ENCODE measurements at places on chromosomes 11 and 22. TPM values are rescaled to one million over a fixed set of nuclear protein-coding genes. Genes with fewer than 3 reads are reported as not detected.

- no peak for DNase-seq
These were observed 16.4 kb downstream of the RPL27A start for GRCh38 chr11:8698917-8699441.

- DNase-seq: no peak
These were observed 63.4 kb downstream of the CACNG2 start for GRCh38 chr22:36640106-36640672.

DNA sequence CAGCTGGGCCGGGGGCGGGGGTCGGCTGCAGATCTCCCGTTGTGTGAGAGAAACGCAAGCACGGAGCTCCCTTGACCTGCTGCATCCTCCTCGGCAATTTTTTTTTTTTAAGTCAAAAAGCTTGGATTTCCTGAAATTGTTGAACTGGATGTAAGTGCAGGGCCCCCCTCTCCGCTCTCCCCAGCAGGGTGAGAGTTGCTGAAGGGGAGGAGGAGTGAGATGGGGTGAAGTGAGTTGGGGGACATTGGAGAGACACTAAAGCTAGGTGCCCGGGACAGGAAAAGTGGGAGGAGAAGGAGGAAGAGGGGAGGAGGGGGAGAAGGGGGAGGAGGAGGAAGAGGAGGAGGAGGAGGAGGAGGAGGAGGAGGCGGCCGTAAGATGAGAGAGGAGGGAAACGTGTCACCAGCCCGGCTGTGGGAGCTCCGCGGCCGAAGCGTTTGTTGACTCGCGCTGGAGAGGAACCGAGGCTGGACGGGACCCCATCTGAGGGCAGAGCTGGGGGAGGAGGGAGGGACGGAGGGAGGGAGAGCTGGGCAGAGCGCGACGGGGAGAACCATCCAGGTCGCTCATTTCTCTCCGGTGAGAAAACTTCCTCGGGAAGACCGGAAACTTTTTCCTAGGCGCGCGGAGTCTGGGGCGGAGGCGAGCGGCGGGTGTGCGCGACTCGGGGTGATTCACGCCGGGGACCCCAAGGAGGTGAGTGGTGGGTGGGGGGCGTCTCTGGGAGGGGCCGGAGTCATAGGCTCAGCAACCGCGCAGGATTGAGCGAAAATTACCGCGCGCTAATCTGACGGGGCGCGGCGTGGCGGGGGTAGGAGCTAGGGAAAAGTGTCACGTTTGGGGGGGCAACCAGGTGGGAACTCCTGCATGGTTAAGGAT, 80.2 kb downstream of the PRR5L start:
- DNase-seq: peak; percentile 43

- no peak for DNase-seq
These were observed 223.5 kb upstream of the NTM start for GRCh38 chr11:131146827-131147490.

GRCh38 chr11:86374586-86374985, at the start of gene CCDC81:
Gene CCDC81 (plus strand): TSS chr11:86374887. CDS start chr11:86375164, 277 bp downstream.
- peak; percentile 22 for DNase-seq

- no peak for DNase-seq
These were observed 214.1 kb downstream of the FAM76B start for GRCh38 chr11:95575517-95575916.

GRCh38 chr11:105582497-105582896, 27.4 kb upstream of the GRIA4 start:
- peak; percentile 2 for DNase-seq

DNA sequence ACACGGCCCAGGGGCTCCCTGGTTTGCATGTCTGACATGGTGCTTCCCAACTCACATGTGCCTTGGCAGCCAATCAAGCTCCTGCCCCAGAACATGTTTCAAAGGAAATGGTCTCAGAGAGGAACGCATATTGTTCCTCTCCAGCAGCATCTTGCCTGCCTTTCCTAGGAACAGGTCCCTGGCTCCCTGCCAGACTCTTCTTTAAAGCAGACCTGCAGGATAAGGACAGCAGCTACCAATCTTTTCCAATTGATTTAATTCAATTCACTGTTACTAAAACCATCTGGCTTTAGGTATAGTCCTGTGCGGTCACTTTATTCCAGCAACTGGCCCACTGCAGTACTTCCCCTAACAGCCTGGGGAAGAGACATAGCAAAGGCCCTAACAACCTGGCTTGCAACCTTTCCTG, 79.9 kb downstream of the AMBRA1 start:
- DNase-seq: no peak

GRCh38 chr11:76599041-76600013, 71.2 kb downstream of the LRRC32 start:
- peak; percentile 63 for DNase-seq

DNA sequence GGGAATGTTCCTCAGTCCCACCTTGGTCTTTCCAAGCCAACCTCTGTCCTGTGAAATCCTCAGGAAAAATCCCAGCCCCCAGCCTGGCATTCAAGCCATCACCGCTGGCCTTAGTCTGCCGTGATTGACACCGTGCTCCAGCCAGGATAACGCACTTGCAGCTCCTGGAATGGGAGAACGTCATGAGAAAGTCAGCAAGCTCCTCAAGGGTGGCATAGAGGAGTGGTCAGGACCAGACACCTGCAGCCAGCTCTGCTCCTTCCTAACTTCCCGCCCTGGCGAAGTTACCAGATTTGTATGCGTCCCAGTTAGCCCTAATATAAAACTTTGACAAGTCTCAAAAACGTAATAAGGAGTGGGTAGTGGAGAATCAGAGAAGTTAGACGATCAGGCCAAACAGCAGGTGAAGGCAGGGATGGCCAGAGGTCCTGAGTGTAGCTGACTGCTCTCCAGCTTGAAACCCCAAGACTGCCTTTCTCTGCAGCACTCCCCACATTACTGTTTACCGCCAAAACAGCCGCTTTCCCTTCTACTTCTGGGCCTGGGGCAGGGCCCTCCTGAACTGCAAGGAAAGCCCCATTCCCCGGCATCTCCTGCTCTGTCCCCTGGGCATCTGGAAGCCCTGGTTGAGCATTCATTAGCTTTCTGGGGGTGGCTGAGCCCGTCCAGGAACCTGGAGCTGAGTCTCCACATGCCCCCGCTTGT, 1.3 kb upstream of the DKK3 start:
- DNase-seq: no peak

GRCh38 chr22:50303848-50304527, 3.5 kb downstream of the PLXNB2 start:
- no peak for DNase-seq

GRCh38 chr11:45371251-45372115, 85.3 kb upstream of the SYT13 start:
- peak; percentile 58 for DNase-seq

GRCh38 chr11:86877503-86877902, 77.2 kb downstream of the PRSS23 start:
- no peak for DNase-seq

DNA sequence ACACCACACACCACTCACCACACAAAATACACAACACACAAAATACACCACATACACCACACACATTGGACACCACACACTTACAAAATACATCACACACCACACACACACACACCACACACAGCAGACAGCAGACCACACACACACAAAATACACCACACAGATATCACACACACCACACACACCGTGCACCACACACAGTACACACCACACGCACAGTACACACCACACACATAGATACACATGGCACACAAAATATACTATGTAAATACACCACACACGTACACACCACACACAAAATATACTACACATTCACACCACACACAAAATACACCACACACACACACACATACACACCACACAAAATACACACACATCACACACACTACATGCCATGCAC, 1243.5 kb downstream of the BRD1 start:
- DNase-seq: no peak

DNA sequence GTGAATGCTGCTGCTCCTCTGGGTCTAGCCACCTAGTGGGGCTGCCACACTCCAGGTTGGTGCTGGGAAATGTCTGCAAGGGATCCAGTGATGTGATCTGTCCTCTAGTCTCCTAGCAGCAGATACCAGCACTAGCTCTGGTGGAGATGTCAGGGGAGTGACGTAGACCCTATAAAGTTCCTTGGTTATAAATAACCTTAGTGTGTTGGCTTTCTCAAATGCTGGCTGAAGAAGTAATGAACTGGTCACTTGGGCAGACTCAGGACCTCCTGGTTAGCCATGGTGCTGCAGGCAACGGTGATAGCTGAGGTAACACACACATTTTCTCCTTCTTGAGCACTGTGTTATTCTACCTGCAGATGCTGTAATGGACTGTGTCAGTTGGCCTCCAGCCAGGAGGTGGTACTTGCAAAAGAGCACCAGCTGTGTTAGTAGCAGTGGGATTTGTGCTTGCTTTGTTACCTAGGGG, 35.5 kb downstream of the BBOX1 start:
- DNase-seq: peak; percentile 44

DNA sequence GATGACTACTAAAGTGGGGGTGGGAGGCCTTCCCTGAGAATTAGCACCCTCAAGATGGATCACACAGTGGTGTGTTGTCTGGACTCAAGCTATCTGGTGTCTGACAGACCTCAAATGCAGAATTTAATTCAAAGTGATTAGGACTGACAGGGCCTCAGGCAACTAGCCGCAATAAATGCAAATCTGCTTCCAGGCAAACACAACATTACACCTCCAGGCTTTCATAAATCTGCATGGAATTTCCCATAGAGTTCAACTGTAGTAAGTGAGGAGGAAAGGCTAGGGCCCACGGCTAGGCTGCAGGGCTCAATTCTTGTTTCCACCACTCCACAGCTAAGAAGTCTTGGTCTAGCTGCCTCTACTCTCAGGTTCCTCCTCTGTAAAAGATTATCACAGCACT, 331.4 kb downstream of the LARGE1 start:
- DNase-seq: no peak

Gene MMP10
- total RNA-seq: 0.86 TPM

Gene RBMXL2
- not detected for total RNA-seq

Gene MS4A12
- not detected for total RNA-seq

Gene LYVE1
- total RNA-seq: under 0.01 TPM

Gene RNH1
- total RNA-seq: 276 TPM

Gene MMP8
- under 0.01 TPM for total RNA-seq

Gene MICALL1
- 47.9 TPM for total RNA-seq

Gene OR51B5
- 0.32 TPM for total RNA-seq

Gene TSGA10IP
- not detected for total RNA-seq

Gene KCNK4
- under 0.01 TPM for total RNA-seq

Gene HBD
- total RNA-seq: 0.43 TPM

Gene TMEM25
- 25.8 TPM for total RNA-seq

Gene MIAT
- total RNA-seq: 1.3 TPM

Gene CCDC73
- total RNA-seq: not detected

Gene PNPLA2
- total RNA-seq: 23.5 TPM

Gene ACR
- total RNA-seq: not detected

Gene GLYATL1
- total RNA-seq: under 0.01 TPM

Gene CPSF7
- 33.2 TPM for total RNA-seq

Measured in fibroblast of villous mesenchyme (primary cell).